Stimulated activated CD4-positive, alpha-beta T cell treated with anti-CD3 and anti-CD28 coated beads, Interleukin-15, amount 100 ng/mL, for 1 hour (primary cell): ENCODE measurements at places on chromosomes 3 and 15.
A peak's percentile ranks its signal among the peaks of the same experiment; 100 is the strongest.

GRCh38 chr3:101117980-101118379, 124.8 kb upstream of the ABI3BP start:
- DNase-seq, result no peak

GRCh38 chr15:87792250-87793040, 464.1 kb downstream of the NTRK3 start:
- DNase-seq, result no peak

GRCh38 chr15:62740141-62741004, 302.2 kb upstream of the TPM1 start:
- DNase-seq, result no peak

DNA sequence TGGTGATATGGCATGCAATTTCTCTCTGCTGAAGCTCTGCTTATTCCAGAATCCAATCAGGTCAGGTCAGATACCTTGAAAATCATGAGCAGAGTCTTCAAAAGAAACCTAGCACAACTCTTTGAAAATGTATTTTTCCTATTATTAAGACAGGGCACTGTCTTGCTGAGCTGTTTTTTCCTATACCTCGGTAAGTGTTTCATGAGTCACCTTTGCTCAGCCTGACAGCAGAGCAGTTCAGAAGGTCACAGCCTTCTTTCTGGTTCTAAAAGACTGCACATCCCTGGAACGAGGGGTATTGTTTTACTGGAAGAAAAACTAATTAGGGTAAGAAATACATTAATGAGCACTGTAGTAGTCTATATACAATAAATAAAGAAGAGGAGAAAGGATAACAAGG, 422.0 kb downstream of the SOX2 start:
- no peak for DNase-seq

GRCh38 chr3:186909078-186909853, 21.1 kb upstream of the ST6GAL1 start:
- peak; percentile 60 for DNase-seq

- no peak for DNase-seq
Observed at GRCh38 chr3:98612996-98613517, 19.6 kb upstream of the CPOX start.
